Subcutaneous adipose tissue (tissue), 4 donors: ENCODE measurements at places on chromosomes 5 and 9. TPM values are rescaled to one million over a fixed set of nuclear protein-coding genes. Genes with fewer than 3 reads are reported as not detected.

The EXOSC3 gene
- 28.7 TPM for total RNA-seq

The MYMK gene
- total RNA-seq = not detected

The TRPM6 gene
- total RNA-seq = 1.8 TPM

The SEC61B gene
- total RNA-seq = 73.1 TPM
